ENCODE measurements at places on chromosomes 13 and 19. TPM values are rescaled to one million over a fixed set of nuclear protein-coding genes. Genes with fewer than 3 reads are reported as not detected.

- H3K27ac ChIP-seq = no peak overlapping the region
- H3K4me3 ChIP-seq = no peak overlapping the region
- no peak for DNase-seq
- no peaks in the 10 kb centered on the region for H3K4me1 ChIP-seq
Observed at GRCh38 chr13:114065926-114066774, 66.3 kb downstream of the RASA3 start.

GRCh38 chr13:113599391-113599790 lies 14.8 kb downstream of the TFDP1 start:
- H3K27ac ChIP-seq = no peak overlapping the region
- peak; percentile 50 for DNase-seq

DNA sequence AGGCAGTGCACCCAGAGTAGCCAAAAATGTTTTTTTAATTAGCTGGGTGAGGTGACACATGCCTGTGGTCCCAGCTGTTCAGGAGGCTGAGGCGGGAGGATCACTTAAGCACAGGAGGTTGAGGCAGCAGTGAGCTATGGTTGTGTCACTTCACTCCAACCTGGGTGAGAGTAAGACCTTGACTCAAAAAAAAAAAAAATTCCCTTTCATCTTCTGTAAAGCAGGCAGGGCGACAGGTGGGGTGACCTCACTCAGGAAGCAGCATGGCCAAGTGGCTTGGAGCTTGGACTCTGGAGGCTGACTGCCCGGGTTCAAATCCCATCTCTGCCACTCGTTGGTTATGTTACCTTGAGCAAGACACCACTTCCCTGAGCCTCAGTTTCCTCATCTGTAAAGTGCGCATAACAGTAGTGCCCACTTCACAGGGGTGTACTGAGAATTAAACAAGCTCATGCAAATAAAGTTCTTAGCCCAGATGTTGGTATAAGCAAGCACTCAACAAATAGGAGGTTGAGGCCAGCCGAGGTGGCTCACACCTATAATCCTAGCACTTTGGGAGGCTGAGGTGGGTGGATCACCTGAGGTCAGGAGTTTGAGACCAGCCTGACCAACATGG lies 48.3 kb downstream of the MAP4K1 start:
- H3K4me1 ChIP-seq = no peaks in the 10 kb centered on the region
- DNase-seq = no peak
- no peaks in the 10 kb centered on the region for H3K27me3 ChIP-seq
- H3K4me3 ChIP-seq = no peak overlapping the region

DNA sequence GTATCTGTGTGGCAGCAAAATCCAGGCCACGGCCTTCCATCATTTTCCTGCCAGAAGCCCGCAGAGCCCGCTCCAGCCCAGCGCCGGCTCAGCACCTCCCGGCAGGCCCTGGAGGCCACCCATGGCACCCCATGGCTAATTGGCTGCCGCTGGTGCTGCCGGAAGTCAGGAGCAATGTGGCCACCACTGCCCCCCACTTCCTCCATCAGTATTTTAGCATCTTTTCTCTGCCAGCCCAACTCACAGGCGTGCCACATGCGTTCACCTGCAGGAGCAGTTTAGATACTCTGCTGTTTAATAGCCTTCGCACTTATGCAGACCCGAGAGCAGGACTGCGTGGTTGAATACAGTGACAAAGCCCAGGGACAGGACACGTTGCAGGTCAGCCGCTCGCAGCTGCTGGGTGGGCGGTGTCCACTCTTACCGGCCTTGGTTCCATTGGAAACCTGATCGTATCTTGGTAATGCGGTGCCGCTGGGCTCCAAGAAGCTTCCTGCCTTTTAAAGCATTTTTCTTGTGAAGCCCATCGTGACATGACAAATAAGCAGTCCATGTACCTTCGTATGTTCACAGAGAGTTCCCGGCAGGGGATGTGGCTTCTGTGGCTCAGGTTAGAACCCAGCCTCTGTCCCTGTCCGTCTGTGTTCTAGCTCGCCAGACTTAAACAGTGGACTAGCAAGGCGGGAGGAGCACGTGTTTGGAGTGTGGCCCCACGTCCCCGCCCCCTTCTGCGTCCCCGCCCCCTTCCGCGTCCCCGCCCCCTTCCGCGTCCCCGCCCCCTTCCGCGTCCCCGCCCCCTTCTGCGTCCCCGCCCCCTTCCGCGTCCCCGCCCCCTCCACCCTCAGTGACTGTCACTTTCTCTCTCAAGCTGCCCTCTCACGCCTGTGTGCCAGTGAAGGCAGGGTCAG lies 162.0 kb upstream of the SOX1 start:
- DNase-seq = no peak
- no peaks in the 10 kb centered on the region for H3K4me1 ChIP-seq
- no peak overlapping the region for H3K4me3 ChIP-seq
- no peaks in the 10 kb centered on the region for H3K36me3 ChIP-seq

GRCh38 chr19:6402837-6403608 lies 10.1 kb upstream of the GTF2F1 start:
- H3K27me3 ChIP-seq = no peaks in the 10 kb centered on the region
- no peaks in the 10 kb centered on the region for H3K4me1 ChIP-seq
- no peaks in the 10 kb centered on the region for H3K36me3 ChIP-seq
- no peak overlapping the region for H3K4me3 ChIP-seq

The RFPL4A gene
- not detected for total RNA-seq

The SH2D3A gene
- total RNA-seq = 0.68 TPM

GRCh38 chr13:31870511-31870910 lies 131.2 kb downstream of the RXFP2 start:
- H3K27ac ChIP-seq = no peak overlapping the region
- H3K4me3 ChIP-seq = no peak overlapping the region
- no peaks in the 10 kb centered on the region for H3K27me3 ChIP-seq
- peaks cover 3% of the 10 kb centered on the region for H3K4me1 ChIP-seq
- DNase-seq = no peak

GRCh38 chr19:29535984-29536508 lies 10.3 kb downstream of the VSTM2B start:
- H3K36me3 ChIP-seq = no peaks in the 10 kb centered on the region
- H3K27ac ChIP-seq = no peak overlapping the region
- no peaks in the 10 kb centered on the region for H3K27me3 ChIP-seq
- DNase-seq = no peak

The KIR2DL1 gene
- total RNA-seq = not detected

The CGB8 gene
- total RNA-seq = not detected

DNA sequence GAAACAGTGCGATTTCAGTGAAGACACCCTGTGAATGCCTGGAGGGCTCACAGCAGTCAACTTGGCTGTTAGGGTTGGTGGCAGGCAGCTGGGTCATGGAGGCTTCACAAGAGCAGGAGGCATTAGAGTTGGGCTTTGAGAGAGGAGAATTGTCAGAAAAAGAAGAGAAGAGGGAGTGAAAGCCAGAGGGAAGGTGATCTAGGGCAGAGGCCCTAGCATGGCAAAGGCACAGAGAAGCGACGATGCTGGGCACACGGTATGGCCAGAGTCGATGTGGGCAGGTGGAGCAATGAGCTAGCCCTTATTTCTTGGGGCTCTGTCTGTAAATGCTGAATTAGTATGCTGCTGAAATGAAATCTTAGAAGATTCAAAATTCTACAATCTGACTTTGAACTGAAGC lies 52.6 kb upstream of the OLFM4 start:
- H3K27ac ChIP-seq = no peak overlapping the region
- DNase-seq = no peak
- H3K27me3 ChIP-seq = no peaks in the 10 kb centered on the region
- no peaks in the 10 kb centered on the region for H3K36me3 ChIP-seq
- H3K4me1 ChIP-seq = no peaks in the 10 kb centered on the region
- H3K4me3 ChIP-seq = no peak overlapping the region

The CGB7 gene
- total RNA-seq = not detected

The MYH14 gene
- 5.9 TPM for total RNA-seq

GRCh38 chr13:59651479-59651878 lies 512.2 kb downstream of the DIAPH3 start:
- H3K4me3 ChIP-seq = no peak overlapping the region
- H3K36me3 ChIP-seq = no peaks in the 10 kb centered on the region
- no peak overlapping the region for H3K27ac ChIP-seq
- no peaks in the 10 kb centered on the region for H3K4me1 ChIP-seq

DNA sequence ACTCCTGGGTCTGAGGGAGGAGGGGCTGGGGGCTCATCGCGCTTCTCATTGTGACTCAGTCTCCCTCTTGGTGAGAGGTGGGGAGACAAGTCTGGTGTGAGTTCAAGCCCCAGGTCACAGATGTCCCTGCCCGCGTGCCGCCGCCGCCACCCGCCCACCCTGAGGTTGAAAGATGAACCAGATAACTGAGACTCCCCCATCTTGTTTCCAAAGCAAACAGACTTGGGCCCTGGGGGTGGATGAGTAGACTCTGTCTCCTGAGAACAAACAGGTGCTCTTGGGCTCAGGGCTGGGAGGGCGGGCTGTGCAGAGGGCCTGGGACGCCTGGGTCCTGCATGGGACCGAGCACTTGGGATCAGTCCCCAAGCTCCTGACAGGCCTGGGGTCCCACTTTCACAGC lies 567 bp downstream of the SBK2 start:
- no peak overlapping the region for H3K27ac ChIP-seq
- H3K4me3 ChIP-seq = no peak overlapping the region
- H3K36me3 ChIP-seq = no peaks in the 10 kb centered on the region
- H3K4me1 ChIP-seq = no peaks in the 10 kb centered on the region
- no peak for DNase-seq
- H3K27me3 ChIP-seq = no peaks in the 10 kb centered on the region

The OLFM2 gene
- total RNA-seq = 3.9 TPM

- no peak overlapping the region for H3K27ac ChIP-seq
- H3K4me1 ChIP-seq = no peaks in the 10 kb centered on the region
- no peak overlapping the region for H3K4me3 ChIP-seq
- H3K36me3 ChIP-seq = no peaks in the 10 kb centered on the region
- no peaks in the 10 kb centered on the region for H3K27me3 ChIP-seq
- no peak for DNase-seq
Observed at GRCh38 chr13:109883181-109884180, 97.1 kb upstream of the IRS2 start.

DNA sequence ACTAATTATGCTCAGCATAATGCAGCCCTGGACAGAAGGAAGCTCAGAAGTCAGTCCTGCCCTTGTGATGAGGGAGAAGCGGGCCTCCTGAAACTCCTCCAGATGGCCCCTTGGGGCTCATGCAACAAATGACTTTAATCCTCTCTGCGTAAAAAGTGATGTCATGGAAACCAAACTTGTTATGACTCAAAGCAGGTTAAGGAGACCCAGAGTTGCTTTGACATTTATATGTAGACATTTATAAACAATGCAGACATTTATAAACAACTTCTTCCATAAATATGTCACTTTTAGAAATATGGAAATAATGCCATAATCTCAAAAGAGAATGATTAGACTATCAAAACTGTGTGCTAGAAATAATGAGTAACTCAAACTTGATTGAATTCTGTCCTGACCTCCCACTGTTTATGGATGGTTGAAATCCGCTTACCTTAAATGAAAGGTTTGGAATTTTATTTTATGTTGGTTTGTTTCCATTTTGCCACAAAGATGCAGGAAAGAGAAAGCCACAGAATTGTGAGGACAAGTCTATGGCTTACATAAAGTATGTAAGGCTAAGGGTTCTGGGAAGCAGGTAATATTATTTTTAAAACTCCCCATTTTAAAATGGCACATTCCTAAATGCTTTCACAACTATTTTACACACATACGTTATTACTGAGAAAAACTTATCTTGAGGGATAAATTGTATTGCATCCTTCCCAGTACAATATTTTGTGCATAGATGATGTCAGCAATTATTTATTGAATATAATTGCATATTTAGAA lies 73.7 kb downstream of the CYSLTR2 start:
- no peak for DNase-seq
- no peak overlapping the region for H3K27ac ChIP-seq
- no peak overlapping the region for H3K4me3 ChIP-seq
- no peaks in the 10 kb centered on the region for H3K4me1 ChIP-seq

GRCh38 chr19:48418317-48419064 lies 25.0 kb downstream of the GRIN2D start:
- no peak for DNase-seq
- H3K27me3 ChIP-seq = no peaks in the 10 kb centered on the region
- H3K4me1 ChIP-seq = no peaks in the 10 kb centered on the region
- H3K36me3 ChIP-seq = no peaks in the 10 kb centered on the region

DNA sequence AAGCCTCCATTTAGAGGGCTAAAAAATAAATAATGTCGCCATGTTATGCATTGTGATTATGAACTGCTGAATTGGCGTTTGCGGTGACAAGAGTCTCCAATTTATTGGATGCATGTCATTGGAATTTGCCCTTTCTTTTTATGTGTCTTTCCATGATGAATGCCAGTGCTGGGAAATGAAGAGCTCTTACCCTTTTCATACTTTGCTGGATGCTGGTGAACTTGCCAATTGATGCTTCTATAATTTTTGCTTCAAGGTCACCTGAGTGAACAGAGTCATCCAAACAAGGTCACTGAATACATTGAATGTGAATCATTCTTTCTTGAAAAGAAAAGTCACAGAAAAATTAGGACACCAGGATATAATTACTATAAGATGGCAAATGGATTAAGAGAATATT lies 348.2 kb downstream of the OXGR1 start:
- no peak for DNase-seq
- H3K27me3 ChIP-seq = no peaks in the 10 kb centered on the region
- no peaks in the 10 kb centered on the region for H3K36me3 ChIP-seq
- H3K4me3 ChIP-seq = no peak overlapping the region

The ADAMTS10 gene
- total RNA-seq = 188 TPM

The WDR62 gene
- total RNA-seq = 1.3 TPM

The CD33 gene
- total RNA-seq = 7.7 TPM

GRCh38 chr13:73939071-73939380 lies 195.2 kb downstream of the KLF12 start:
- H3K36me3 ChIP-seq = no peaks in the 10 kb centered on the region
- no peak overlapping the region for H3K4me3 ChIP-seq
- H3K4me1 ChIP-seq = peaks cover 2% of the 10 kb centered on the region
- no peak overlapping the region for H3K27ac ChIP-seq

DNA sequence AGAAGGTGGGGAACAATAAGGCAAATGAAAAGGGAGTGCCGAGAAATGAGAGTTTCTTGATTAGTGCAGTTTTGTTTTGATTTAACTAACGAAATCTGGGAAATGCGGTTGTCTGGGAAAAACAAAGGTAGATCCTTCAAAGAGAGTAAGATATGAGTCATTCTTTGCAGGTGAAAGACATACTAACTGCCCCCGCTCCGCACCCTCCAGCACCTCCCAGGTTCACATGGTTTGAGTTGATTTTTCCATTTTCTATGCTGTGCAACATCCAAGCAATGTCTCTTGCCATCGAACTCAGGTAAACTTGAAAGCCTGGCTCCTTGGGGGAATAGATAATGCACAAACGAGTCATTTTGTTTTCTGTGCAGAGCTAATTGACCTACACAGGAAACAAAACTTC lies 84.1 kb upstream of the KLF12 start:
- no peaks in the 10 kb centered on the region for H3K27me3 ChIP-seq
- DNase-seq = no peak
- no peak overlapping the region for H3K27ac ChIP-seq
- no peaks in the 10 kb centered on the region for H3K36me3 ChIP-seq
- H3K4me1 ChIP-seq = peaks cover 2% of the 10 kb centered on the region

The ARHGEF18 gene
- 23.1 TPM for total RNA-seq

The ZNF578 gene
- total RNA-seq = 3.8 TPM

GRCh38 chr13:101218484-101218883 lies 197.8 kb downstream of the NALCN start:
- H3K4me3 ChIP-seq = no peak overlapping the region
- H3K27ac ChIP-seq = no peak overlapping the region
- no peak for DNase-seq

The APOC1 gene
- total RNA-seq = 14.8 TPM

Data from aorta (tissue), 5 donors.